ENCODE measurements at places on chromosomes 3 and 15.

DNA sequence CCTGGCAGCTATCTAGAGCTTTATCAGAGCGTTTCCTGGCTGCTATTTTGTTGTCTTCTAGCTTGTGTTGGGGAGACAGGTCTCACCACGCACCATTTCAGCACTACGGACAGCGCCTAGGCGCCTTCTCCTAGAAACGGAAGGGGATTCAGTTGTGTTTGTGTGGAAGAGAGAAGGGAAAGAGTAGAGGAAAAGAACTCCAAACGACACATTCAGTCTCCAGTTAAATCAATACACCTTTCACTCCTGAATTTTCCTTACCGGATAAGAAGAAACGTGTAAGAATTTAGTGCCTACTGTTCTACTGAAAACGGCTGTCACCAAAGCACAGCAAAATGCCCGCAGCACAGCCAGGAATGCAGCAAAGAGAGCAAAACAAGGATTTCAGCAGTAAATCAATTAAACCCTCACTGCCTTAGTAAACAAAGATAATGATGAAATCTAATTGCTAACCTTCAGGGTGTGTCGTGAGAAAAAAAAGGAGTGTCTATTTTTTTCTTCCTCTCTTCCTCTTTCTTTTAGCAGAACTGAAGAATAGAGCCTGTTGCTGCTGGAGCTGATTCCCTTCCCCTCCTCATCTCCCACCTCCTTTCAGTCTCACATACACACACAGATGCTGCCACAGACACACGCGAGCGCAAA lies 412 bp upstream of the CTXN2 start:
- DNase-seq: no peak

DNA sequence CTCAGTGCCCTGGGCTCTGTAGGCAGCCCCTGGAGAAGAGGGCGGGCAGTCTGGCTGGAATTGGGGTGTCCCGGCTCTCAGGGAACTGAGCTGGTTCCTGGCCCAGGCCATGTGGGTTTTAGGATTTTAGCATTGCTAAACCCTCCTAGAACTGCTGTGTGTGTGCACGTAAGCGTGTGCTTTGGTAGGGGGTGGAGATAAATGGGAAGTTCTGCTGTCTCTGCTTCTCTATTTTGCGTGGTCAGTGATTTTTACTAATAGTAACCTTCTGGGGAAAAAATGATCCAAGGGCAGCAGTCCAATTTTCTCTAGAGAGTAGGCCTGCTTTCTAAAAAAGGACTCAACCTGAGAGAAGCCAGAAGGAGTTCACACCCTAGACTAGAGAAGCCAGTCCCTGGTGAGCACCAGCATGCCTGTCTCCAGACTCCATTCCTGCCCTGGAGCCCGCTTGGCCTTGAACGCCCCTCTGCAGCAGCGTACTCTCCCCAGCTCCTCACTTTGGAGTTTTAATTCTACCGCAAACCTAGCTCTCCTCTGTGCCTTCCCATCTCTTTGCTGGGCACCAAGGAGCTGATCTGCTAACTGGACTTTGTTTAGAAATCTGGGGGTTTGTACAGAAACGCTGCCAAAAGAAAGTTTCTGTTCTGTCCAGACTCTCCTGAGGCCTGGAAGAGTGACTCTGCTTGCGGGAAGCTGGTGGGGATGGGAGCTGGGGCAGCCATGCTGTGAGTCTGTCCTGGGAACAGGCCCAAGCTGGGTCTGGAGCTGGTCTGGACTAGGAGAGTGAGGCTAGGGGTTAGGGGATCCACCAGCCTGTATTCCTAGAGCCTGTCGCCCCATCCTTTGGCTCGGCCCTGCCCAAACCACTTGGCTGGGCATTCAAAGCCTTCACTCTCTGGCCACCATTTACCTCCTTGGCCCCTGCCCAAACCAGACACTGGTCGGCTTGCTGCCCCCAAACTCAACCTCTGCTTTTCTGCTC lies 19.7 kb downstream of the CORO2B start:
- no peak for DNase-seq

DNA sequence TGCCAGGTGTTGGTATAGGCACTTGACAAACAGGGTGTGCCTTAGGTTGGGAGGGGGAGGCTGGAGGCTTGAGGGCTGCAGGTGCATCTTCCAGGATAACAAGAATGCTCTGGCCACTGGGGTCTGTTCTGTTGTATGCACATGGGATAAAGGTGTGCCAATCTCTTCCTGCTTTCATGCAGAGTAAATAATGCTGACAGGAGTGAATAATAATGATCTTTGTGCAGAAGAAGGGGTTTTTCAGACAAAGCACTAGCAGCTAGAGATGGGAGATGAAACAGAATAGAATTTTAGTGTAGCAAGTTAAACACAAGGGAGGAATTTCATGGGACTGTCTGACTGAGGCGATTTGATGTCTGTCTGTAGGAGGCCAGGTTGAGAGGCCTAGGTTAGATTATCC lies 1.9 kb upstream of the ROPN1 start:
- DNase-seq: no peak

GRCh38 chr3:69204315-69204957 lies 82.0 kb upstream of the LMOD3 start:
- no peak for DNase-seq

DNA sequence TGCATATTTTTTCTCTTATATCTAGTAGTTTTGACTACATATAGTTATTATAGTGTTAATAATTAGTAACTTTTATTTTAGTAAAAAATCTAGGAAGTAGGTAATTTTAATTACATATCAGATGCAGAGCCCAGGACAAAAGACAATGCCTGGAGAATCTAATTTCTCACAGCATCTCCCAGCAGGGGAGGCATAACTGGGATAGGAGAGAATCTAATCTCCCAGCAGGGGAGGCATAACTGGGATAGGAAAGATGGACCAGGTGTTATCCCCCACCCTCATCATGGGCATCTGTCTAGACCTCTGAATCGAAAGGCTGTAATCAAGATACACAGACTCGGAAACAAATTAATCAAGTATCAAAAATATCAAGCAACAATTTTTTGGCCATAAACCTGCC lies 58.2 kb downstream of the OSTN start:
- DNase-seq: no peak

DNA sequence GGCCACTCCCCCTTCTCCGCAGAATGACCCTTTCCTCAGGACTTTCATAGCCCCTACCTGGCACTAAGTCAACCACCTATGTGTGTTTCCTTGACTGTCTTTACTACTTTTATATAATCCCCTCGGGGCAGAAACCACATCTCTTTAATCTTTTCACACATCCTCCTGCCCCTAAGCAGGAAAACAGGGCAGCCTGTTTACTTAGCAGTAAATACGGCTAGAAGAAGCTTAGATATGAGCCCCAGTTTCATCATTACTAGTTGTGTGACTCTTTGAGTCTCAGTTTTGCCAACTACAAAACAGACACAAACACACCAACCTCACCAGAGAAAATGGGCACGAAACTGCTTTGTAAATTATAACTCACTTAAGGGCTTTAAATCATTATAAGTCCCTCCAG lies 98.3 kb downstream of the CYP19A1 start:
- no peak for DNase-seq

Measured in NCI-H774 (cell line).